Kidney tubule cell (primary cell): ENCODE measurements at places on chromosomes 12 and 14.

DNA sequence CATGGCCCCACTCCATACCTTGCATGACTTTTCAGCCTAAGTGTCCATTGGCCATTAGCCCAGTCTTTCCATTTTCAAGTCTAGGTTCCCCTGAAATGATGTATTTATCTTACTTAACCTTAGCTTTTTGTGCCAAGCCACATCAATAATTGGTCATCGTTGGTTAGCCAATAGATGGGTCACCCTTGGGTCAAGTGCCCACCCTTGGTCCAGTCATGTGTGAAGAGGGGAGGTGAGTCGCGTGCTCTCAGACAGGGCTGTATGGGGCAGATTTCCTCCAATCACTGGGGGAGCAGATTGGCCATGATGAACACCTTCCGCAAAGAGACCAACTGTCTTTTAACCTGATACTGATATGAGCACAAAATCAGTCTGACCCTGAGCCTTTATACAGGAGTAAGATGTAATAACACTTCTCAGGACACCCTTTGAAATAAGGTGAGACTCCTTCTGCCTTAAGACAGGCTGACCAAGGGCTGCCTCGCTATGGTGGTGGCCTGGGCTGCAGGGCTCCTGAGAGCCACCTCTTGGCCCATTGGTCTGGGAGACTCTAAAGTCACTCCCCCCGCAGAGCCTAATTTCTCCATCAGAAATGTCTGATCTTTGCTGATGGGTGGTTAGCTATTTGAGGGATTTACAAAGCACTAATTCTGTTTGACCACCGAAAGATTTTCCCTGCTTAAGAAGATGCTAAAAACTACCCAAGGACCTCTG lies 143.2 kb downstream of the ZFP36L1 start:
- peak; percentile 88 for DNase-seq

- no peak for DNase-seq
Observed at GRCh38 chr12:75710361-75711069, 199.1 kb upstream of the KRR1 start.

- no peak for DNase-seq
Observed at GRCh38 chr12:29614694-29615325, 117.3 kb upstream of the OVCH1 start.

DNA sequence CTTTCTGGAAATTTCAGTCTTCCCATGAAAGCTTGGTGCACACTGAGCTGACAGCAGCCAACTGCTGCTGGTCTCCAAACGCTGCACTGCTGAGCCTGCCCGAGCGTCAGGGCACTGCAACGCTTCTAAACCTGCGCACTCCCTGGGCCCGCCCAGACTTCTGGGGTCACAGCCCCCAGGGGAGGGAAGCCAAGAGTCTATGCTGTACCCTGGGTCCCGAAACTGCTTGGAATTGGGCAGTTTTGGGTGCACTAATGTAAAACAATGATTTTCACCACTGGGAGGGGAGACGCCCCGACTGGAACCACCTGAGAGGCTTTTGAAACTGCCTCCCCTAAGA lies 32.0 kb downstream of the CCDC92 start:
- no peak for DNase-seq

- DNase-seq, result peak; percentile 69
Observed at GRCh38 chr14:37150414-37150813, 22.0 kb downstream of the SLC25A21 start.

DNA sequence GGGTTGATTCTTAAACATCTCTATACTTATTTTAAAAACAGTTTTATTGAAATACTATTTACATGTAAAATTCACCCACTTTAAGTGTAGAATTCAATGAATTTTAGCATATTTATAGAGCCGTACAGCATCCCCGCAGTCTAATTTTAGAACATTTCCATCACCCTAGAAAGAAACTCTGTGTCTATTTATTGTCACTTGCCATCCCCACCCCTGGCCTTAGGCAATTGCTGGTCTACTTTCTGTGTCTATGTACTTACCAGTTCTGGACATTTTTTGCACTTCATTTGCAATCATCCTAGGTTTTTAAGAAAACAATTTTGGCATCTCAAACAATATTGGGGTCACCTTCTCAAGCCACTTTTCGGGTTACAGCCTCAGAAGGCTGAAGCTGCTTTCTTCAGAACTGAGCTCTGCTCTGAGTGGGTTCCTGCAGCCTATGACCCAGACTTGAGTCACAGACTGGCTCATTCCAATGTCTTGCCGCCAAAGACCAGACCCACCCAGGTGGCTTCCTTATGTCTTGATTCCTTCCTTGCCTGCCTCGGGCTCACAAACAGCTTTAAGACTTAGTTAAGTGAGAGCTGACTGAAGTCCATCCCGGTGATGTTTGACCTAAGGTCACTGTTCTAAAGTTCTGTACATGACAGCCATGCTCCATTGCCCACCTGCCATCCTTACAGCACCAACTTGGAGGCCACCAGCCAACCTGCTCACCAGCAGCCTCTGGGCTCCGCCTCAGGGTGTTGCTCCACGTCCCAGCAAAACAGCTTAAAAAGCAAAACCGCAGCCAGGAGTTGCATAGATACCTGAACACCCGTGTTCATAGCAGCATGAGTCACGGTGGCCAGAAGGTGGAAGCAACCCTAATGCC lies 131.5 kb downstream of the CHST11 start:
- DNase-seq, result peak; percentile 100

GRCh38 chr12:108812324-108812723 lies 45.1 kb downstream of the SSH1 start:
- DNase-seq, result no peak

- DNase-seq, result peak; percentile 67
Observed at GRCh38 chr14:22472935-22473854, 115.8 kb downstream of the DAD1 start.

DNA sequence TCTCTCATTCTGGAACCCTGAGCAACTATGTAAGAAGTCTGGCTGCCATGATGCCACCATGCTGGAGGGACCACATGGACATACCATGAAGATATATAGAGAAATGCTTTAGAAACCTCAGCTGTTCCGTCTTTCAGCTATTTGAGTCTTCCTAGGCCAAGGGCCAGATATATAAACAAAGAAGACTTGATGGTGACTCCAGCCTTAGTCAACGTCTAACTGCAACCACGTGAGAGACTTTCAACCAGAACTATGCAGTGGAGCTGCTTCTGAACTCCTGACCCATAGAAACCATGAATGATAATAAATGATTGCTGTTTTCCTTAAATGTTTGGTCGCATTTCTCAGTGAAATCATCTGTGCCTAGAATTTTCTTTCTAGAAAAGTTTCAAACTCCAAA lies 20.0 kb upstream of the KITLG start:
- peak; percentile 73 for DNase-seq

DNA sequence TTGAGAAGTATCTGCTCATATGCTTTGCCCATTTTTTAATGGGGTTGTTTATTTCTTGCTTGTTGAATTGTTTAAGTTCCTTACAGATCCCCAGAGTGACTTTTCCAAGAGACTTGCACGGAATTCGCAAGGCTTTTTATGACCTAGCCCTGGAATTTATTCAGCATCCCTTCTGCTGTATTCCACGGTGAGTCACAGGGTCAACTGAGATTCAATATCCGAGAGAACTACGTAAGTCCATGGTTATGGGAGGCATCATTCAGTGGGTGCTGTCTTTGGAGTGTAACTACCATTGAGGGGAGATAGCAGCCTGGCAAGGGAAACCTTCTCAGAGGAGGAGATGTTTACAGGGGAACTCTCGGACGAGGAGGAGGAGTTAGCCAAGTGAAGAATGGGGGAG lies 20.9 kb upstream of the GPRC5A start:
- peak; percentile 93 for DNase-seq

- no peak for DNase-seq
Observed at GRCh38 chr12:22990501-22990900, 365.5 kb downstream of the ETNK1 start.

DNA sequence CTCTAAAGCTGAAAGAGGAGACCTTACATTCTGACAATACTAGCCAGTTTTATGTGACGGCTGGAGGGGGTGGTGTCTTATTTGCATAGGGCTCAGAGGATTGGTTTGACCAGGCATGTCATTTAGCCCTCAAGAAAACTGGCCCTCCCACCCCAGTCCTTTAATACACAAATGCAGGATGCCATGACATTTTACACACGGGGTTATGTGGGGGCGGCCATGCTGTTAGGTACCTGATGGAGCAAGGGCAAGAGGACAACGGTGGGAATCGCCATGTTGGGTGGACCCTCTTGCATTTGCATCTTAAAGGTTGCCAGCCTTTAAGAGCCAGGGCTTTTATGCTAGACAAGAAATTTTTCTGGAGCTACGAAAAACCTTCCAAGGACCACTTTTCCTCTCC lies 23.3 kb downstream of the MDM2 start:
- no peak for DNase-seq

DNA sequence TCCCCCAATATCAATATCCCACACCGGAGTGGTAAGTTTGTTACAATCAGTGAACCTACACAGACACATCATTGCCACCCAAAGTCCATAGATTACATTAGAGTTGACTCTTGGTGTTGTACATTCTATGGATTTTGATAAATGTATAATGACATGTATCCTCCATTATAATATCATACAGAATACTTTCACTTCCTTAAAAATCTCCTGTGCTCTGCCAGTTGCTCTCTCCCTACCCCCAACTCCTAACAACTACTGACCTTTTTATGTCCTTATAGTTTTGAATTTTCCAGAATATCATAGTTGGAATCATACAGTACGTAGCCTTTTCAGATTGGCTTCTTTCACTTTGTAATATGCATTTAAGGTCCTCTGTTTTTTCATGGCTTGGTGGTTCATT lies 48.4 kb downstream of the SLC4A8 start:
- DNase-seq, result no peak

DNA sequence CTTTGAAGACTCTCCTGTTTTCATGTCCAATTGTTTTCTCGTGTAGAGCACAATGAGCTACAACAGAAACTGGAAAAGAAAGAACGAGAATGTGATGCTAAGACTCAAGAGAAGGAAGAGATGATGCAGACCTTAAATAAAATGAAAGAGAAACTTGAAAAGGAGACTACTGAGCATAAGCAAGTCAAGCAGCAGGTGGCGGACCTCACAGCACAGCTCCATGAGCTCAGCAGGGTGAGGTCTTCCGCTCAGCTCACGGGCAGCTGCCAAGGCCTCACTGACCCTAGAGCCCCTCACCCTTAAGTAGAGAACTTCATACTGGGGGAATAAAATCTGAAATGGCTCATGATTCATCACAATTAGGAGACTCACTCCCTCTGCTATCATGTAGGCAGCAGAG lies 134.7 kb downstream of the GPR135 start:
- no peak for DNase-seq

DNA sequence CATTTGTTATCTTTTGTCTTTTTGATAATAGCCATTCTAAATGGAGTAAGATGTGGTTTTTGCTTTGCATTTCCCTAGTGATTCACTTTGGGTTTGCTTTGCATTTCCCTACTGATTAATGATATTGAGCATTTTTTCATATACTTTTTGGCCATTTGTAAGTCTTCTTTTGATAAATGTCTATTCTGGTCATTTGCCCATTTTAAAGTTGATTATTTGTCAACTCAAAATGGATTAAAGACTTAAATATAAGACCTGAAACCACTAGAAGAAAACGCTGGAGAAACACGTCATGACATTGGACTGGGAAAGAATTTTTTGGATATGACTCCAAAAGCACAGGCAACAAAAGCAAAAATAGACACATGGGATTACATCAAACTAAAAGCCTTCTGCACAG lies 148.0 kb downstream of the APAF1 start:
- DNase-seq, result no peak

GRCh38 chr12:25054783-25055144 lies 105.9 kb upstream of the BCAT1 start:
- no peak for DNase-seq

DNA sequence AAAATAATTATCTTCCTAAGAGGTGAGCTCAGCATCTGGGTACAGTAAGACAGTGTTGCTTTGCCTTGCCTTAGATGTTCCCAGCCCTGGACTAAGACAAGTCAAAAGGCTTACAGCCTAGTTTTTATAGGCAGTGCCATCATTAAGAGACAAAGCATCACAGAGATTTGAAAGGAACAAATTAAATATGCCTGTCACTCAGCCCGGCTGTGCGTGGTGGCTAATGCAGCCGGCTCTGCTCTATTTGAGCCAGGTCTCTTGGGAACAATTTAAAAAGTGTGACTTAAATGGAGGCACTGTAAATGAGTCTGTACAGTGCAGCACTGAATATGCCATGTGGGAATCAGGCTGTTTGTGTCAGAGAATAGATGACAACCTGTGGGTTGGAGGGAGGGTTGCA lies 1687.4 kb upstream of the FLRT2 start:
- DNase-seq, result no peak
